ENCODE measurements at places on chromosomes 1 and 21.

GRCh38 chr1:44424747-44425146, 19.7 kb downstream of the RNF220 start:
- no peak for ATAC-seq

DNA sequence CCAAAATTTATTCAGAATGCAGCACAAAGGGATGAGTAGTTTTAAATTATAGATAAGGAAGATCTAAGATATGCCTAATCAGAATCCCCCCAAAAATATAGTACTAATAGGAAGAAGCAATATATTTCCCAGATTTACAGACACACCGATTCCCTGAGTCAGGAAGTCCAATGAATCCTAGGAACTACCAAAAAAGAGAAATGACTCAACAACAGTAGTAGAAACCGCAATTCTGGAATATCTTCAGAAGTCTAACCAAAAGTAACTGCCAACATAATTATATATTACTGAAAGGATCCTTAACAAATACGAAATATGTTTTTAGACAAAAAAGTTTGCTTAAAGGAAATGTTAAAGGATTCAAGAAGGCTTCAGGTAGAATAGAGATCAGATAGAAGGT, 10.3 kb downstream of the AHCTF1 start:
- ATAC-seq: no peak

- ATAC-seq: no peak
Observed at GRCh38 chr1:40723196-40723955, 31.9 kb downstream of the NFYC start.

DNA sequence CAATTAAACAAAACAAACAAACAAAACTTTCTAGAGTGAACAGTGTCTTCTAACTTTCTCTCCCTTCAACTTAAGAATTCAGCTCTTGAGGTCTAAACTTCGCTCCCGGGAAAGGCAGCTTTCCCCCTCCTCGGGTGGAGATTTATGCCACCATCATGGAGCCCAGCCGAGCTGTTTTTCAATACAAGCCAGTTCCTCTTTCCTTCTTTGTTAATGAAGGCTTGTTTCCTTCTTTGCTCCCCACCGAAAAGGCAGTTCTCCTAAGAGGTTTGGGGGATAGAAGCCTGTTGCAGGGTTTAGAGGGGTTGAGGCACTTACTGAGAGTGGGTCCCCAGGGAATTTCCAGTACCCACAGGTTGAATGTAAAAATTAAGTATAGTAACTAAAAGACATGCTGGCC, 26.5 kb downstream of the OLIG1 start:
- ATAC-seq: no peak

DNA sequence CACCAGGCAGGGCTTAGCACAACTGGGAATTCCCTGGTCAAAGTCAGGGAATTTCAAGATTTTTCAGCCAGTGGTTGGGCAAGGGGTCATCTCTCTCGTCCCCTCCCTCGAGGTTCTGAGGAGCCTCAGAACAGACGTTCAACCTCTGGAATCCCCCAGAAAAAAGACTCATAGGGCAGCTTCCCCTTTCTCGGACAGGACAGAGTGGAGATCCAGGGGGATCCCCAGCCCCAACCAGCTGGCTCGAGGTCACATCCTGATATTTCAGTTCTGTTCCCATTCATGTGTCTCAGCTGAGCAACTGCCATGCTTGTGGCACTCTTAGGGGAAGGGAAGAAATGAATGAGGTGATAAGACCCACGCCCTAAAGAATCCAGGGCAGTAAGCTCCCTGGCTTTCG, 4.9 kb upstream of the LAD1 start:
- ATAC-seq: no peak

DNA sequence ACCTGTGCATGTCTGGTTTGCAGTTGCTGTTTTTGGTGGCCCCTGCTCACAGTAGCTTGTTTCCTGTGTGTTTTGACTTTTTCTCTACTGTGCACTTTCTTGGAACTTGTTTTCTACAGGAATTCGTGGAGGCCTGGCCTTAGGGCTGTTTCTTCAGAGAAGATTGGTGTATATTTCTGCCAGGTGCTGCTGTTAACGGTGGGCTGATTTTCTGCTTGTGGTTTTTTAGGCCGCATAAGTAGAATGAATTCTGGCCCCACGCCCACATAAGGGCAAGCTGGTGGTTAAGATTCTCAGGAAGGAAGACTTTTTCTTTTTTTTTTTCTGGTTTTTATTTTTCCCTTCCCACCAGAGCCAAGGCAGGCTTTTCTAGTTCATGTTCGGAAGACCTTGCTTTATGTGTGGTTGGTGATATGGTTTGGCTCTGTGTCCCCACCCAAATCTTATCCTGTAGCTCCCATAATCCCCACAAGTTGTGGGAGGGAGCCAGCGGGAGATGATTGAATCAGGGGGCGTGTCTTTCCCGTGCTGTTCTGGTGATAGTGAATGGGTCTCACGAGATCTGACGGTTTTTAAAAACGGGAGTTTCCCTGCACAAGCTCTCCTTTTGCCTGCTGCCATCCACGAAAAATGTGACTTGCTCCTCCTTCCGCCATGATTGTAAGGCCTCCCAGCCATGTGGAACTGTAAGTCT, 71.5 kb upstream of the DISP3 start:
- no peak for ATAC-seq

- ATAC-seq: no peak
Observed at GRCh38 chr1:207243442-207244408, 77.8 kb upstream of the CD55 start.

- ATAC-seq: peak; percentile 66
Observed at GRCh38 chr1:30929135-30929889, 20.8 kb upstream of the SDC3 start.

DNA sequence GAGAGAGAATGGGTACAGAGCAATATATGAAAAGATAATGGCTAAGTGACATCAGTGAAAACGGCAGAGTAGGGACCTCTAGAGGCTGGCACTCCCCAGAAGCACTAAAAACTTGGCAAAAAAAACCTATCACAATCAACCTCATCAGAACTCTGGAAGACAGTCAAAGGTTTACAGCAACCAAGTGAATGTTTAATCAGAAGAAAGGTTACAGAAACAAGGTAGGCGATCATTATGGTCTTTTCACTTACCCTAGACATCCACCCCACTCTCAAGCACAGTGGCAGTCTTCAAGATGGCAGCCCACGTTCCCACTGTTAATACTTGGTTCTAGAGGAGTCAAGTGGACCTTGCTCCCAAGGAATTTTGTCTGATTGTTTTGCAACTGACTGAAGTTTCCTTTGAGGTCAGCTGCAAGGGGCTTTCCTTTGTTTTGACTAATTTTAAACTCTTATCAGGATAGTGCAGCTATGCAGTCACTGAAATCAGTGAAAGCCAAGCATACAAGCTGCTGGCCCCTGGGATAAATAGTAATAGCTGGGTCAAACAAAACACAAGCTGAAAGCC, 7.2 kb downstream of the KIFAP3 start:
- no peak for ATAC-seq

GRCh38 chr1:68128820-68129219, 78.4 kb upstream of the DIRAS3 start:
- ATAC-seq: peak; percentile 68

- ATAC-seq: peak; percentile 92
Observed at GRCh38 chr1:91844862-91845528, 41.0 kb downstream of the TGFBR3 start.

All from gastroesophageal sphincter (tissue), 4 donors.